ENCODE measurements at places on chromosomes 4 and X.

DNA sequence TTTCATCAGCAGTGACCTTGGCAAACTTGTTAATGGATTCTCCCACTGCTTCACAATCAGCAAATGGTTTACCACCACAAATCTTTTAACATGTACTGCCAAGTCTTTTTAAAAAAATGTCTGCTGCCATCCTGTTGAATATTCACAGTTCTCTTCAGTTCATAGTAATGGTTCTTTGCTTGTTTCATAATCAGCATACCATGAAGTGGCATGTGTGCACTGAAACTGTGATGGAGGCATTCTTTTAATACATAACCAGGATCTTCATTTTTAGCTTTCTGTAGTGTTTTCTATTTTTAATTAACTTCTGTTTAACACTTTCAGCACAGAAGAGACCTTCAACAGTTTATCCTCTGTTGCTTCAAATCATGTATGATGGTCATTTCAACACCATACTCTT is 230.1 kb upstream of the ARSJ start:
- no peak for DNase-seq

DNA sequence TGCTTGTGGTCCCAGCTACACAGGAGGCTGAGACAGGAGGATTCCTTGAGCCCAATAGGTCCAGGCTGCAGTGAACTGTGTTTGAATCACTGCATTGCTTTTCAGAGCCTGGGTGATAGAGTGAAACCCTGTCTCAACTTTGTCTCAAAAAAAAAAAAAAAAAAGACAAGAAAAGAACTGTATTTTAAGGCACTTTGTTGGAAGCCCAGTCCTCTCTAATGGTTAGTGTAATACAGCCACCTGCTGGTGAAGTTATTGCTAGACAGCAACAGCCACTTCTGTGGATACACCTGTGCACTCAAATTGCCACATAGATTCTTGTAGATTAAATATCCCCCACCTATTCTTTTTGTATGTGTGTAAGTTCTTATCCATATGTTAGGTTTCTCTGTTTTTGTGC is 10.1 kb upstream of the FGG start:
- DNase-seq = no peak

- DNase-seq = no peak
Measured at GRCh38 chr4:76306882-76307659, 538 bp downstream of the STBD1 start.

- DNase-seq = peak; percentile 28
Measured at GRCh38 chrX:102652031-102652688, 877 bp downstream of the GPRASP1 start.

DNA sequence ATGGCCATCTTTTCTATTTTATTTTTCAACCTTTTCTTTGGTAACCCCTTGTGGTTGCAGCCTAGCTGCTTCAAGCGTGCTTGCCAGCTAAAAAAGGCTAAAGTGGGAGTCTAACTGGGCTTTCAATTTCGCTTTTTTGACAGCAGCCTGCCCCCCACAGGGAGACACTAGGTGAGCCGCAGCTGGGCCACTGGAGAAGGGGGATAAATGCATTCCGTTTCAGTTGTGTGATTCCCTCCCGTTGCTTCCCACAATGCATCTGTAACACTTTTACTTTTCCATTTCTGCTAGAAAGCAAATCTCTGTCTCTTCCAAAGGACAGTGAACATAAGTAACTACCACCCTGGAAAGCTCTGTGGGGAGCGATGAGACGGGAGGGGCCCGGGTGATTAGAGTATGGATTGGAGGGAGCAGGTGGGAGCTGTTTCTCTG is 86.3 kb upstream of the RAPGEF2 start:
- DNase-seq = no peak

Measured in stimulated activated CD4-positive, alpha-beta T cell treated with anti-CD3 and anti-CD28 coated beads, Interleukin-15, amount 100 ng/mL, for 1 hour (primary cell).